Stimulated activated CD8-positive, alpha-beta memory T cell treated with anti-CD3 and anti-CD28 coated beads, Interleukin-7, amount 100 ng/mL, for 1 hour (primary cell): ENCODE measurements at places on chromosomes 5 and 9.

DNA sequence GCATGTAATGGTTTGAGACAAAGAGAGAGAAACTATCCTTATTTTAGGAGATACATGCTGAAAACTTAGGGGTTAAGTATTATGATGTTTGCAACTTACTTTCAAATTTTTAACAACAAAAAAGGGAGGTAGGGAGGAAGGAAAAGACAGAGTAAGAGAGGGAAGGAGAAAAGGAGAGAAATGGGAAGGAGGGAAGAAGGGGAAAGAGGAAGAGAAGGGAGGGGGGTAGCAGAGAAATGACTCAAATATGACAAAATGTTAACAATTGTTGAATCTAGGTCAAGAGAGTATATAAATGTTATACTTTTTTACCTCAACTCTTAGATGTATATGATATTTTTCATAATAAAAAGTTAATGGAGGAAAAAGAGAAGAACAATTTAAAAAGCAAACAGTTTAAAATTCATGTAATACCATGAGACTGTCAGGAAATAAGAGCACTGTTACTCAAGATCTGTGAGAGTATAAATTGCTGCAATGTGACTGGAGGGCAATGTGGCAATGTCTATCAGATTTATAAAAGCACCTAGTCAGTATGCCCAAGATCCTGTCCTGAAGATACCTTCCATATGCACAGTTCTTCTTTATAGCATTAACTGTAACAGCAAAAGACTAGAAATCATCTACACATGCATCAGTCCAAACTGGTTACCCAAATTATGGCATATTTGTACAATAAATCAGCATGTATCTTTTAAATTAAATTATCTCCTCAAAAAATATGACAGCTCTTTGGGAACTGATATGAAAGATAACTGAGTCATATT lies 16.3 kb downstream of the FBXW11 start:
- DNase-seq = no peak

DNA sequence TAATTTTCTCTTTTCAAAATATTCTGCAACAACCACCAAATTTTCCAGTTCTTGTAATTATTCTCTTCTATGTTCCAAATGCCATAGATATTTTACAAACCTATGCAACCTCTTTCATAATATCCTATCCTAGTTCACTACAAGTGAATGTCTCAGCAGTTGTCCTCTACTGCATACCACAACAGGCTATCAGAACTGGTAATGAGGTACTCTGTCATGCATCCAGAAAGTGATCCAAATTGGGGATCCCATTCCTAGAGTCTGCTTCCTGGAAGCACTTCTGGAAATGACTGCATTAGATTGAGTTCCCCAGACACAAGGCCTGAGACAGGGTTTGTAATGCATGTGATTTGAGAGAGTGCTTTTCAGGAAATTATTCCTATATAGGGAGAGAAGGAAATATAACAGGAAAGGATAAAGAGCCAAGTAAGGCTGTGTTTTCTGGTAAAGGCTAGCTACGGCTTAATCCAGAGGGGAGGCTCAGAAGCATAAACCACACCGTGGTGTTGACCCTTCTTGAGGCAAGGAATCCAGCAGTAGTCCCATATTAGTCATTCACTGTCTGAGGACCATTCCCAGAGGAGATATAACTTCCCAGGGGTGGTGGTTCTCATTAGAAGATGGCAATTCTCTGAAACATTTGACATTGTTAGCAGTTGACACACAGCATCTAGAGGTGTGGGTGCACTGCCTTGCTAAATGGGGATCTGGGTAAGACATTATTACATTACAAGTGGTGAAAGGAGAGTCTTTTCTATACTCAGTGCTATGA lies 80.3 kb upstream of the FST start:
- no peak for DNase-seq

DNA sequence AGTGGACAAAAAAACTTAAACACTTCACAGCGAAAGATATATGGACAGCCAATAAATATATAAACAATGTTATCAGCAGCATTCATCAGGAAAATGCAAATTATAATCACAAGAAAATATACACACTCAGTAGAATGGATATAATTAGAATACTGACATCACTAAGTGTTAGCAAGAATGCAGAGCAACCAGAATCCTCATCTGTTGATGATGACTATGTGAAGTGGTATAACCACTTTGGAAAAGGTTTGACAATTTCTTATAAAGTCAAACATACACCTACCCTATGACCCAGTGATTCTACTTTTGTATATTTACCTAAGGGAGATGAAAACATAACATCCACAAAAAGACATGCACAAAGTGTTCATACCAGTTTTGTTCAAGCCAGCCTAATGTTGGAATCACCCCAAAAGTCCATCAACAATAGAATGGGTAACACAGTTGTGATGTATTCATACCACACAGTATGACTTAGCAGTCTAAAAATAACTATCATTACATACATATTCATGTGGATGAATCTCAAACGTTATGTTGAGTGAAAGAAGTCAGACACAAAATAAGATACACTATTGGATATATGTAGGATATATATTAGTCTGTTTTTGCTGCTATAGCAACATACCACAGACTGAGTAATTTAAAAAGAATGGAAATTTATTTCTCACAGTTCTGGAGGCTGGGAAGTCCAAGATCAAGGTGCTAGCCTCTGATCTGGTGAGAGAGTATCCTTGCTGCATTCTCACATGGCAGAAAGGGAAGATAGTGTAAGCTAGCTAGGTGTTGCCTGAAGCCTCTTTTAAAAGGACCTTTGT lies 148.8 kb upstream of the ADAMTSL1 start:
- DNase-seq = no peak

DNA sequence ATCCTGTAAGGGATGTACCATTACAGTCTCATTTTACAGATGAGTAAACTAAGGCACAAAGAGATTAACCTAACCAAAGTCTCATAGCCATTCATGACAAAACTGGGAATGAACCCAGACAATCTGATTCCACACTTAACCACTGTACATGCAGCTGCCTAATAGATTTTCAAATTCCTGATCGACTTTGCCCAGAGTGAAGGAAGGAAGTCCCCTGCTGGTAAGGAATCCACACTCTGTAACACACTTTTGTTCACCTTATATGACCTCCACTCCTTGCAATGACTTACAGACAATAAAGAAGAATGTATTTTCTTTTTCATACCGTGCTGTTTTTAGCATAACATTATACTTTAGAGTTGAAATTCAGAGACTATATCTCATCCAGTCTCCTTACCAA lies 31.3 kb upstream of the PLPP6 start:
- no peak for DNase-seq
